HuH-7 (cell line): ENCODE measurements at places on chromosomes 2 and 18.

GRCh38 chr2:189046320-189046719, 72.1 kb downstream of the COL3A1 start:
- no peak for DNase-seq

- DNase-seq: no peak
Measured at GRCh38 chr18:49819823-49820671, 6.7 kb upstream of the ACAA2 start.

DNA sequence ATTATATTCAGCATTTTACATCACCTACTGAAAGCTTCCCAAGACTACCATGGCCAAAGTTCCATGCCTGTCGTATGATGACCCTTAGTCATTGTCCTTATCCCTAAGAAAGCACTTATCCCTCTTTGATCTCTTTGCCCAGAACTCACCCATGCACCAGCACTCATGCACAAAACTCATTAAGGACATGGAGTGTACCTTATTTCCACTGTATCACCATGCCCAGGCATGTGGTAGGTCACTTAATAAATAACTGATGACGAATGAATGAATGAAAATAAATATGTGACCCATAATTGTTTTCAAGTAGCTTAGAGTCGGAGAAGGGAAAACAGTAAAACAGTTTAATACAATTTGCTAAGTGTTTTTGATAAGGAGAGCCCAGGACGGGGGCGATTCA, 220.1 kb downstream of the IKZF2 start:
- DNase-seq: no peak

DNA sequence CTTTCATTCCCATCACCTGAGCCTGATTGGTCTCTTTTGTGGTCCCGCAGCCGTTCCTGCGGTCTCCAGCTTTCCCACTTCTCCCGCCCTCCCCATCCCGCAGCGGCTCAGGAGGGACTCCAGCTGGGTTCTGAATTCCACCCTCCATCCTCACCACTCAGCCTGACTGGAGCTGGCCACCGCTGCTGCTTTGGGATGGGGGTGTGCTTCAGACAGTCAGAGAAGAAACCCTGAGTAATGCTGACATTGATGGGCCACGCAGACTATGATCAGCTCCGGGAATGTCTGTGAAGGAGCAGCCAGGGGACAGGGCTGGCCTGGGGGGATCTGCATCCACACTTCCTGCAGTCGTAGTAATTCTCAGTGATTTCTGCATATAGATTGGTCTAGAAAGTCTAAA, 45.9 kb upstream of the TXNDC2 start:
- DNase-seq: no peak

GRCh38 chr2:98883780-98884211, 52.2 kb downstream of the CRACDL start:
- DNase-seq: no peak
